Nephron progenitor cell (in vitro differentiated cells): ENCODE measurements at places on chromosomes 7 and 10.

GRCh38 chr7:35253710-35254495 lies at the start of gene TBX20:
Gene TBX20, minus strand, starts transcription at chr7:35254100. Its CDS starts 480 bp downstream, at chr7:35253620.
- DNase-seq: peak; percentile 76
- no peak within 1 kb of the TSS for H3K27ac ChIP-seq
- peaks cover 17% of the 10 kb centered on the region for H3K4me1 ChIP-seq
- peak within 1 kb of the TSS; percentile 66 for H3K4me3 ChIP-seq
- no peaks in the 10 kb centered on the region for H3K36me3 ChIP-seq
- peaks cover 100% of the 10 kb centered on the region for H3K27me3 ChIP-seq

- H3K27ac ChIP-seq: no peak overlapping the region
- H3K4me3 ChIP-seq: no peak overlapping the region
- DNase-seq: no peak
- peaks cover 7% of the 10 kb centered on the region for H3K27me3 ChIP-seq
- no peaks in the 10 kb centered on the region for H3K4me1 ChIP-seq
Observed at GRCh38 chr7:126803990-126804389, 448.8 kb downstream of the GRM8 start.

DNA sequence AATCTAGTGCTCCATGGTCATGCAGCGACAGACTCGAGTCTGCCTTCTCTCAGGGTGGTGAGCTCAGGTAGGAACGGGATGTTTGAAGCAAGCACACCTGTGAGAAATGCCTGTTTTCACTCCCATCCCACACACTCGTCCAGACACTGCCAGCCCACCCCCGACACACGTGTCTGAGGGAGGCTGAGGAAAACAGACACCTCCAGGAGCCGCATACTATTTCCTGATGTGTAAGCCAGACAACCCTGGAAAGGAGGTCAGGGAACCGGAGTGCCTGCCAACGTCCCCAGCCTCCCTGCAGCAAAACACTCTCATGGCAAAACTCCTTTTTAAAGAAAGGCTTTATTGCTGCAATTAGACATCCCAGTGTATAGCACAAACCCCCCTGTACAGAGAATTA lies 80.2 kb downstream of the ALOX5 start:
- H3K4me1 ChIP-seq: peaks cover 16% of the 10 kb centered on the region
- peak overlapping the region; percentile 84 for H3K27ac ChIP-seq
- H3K36me3 ChIP-seq: peaks cover 17% of the 10 kb centered on the region
- no peak for DNase-seq
- peaks cover 6% of the 10 kb centered on the region for H3K27me3 ChIP-seq
- H3K4me3 ChIP-seq: peak overlapping the region; percentile 12

DNA sequence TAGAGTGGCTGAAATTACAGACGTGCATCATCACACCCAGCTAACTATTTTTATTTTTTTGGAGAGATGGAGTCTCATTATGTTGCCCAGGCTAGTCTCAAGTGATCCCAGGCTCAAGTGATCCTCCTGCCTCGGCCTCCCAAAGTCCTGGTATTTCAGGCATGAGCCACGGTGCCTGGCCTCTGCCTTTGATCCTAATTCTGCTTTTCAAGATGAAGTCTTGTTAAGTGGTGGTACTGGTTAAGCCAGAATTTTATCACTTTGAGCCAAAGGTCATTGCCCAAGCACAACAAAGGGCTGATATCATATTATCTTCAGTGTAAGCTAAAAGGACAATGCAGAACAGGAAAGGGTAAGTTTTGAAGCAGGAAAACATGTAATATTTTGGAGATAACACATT lies 64.2 kb downstream of the MYOF start:
- peak overlapping the region; percentile 60 for H3K27ac ChIP-seq
- peak overlapping the region; percentile 35 for H3K4me3 ChIP-seq
- H3K27me3 ChIP-seq: peaks cover 3% of the 10 kb centered on the region
- H3K36me3 ChIP-seq: peaks cover 5% of the 10 kb centered on the region

GRCh38 chr10:26938578-26938977 lies 77.8 kb upstream of the ABI1 start:
- H3K4me1 ChIP-seq: peaks cover 10% of the 10 kb centered on the region
- peaks cover 2% of the 10 kb centered on the region for H3K27me3 ChIP-seq
- H3K4me3 ChIP-seq: no peak overlapping the region
- no peak overlapping the region for H3K27ac ChIP-seq
- H3K36me3 ChIP-seq: no peaks in the 10 kb centered on the region

- H3K27me3 ChIP-seq: peaks cover 4% of the 10 kb centered on the region
- H3K27ac ChIP-seq: no peak overlapping the region
- no peaks in the 10 kb centered on the region for H3K4me1 ChIP-seq
- no peak for DNase-seq
Observed at GRCh38 chr7:156222611-156223010, 410.3 kb upstream of the SHH start.

GRCh38 chr7:65974876-65975275 lies 7.1 kb downstream of the GUSB start:
- no peak overlapping the region for H3K27ac ChIP-seq
- H3K4me1 ChIP-seq: no peaks in the 10 kb centered on the region
- H3K36me3 ChIP-seq: peaks cover 49% of the 10 kb centered on the region
- no peak overlapping the region for H3K4me3 ChIP-seq

- H3K4me3 ChIP-seq: no peak overlapping the region
- H3K27ac ChIP-seq: no peak overlapping the region
- H3K27me3 ChIP-seq: no peaks in the 10 kb centered on the region
- H3K4me1 ChIP-seq: peaks cover 9% of the 10 kb centered on the region
- H3K36me3 ChIP-seq: peaks cover 56% of the 10 kb centered on the region
- no peak for DNase-seq
Observed at GRCh38 chr10:7833210-7833609, 14.9 kb downstream of the TAF3 start.

- no peaks in the 10 kb centered on the region for H3K27me3 ChIP-seq
- peak overlapping the region; percentile 73 for H3K27ac ChIP-seq
- no peak for DNase-seq
- no peak overlapping the region for H3K4me3 ChIP-seq
- H3K36me3 ChIP-seq: no peaks in the 10 kb centered on the region
Observed at GRCh38 chr7:20140291-20141001, 76.7 kb downstream of the MACC1 start.

- no peak for DNase-seq
- peaks cover 62% of the 10 kb centered on the region for H3K27me3 ChIP-seq
Observed at GRCh38 chr10:107915215-107915610, 750.7 kb upstream of the SORCS1 start.

DNA sequence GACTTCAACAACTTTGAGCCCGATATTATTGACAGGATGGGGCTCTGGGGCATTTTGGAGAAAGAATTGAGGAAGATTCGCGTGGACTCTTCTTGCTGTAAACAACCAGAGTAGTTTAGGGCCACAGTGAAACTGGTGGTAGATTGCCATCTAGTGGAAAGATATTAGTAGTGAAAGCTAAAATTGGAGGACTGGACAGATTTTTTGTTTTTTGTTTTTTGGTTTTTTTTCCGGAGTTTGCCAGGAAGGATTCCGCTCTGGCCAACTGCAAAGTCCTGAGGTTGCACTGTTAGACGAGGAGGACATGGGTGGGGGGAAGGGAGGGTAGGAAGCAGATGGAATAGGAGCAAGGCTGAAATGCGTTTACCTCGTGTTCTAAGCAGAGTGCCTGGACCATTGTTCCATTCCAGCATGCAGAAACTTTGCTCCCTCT lies 11.7 kb downstream of the NOBOX start:
- peaks cover 39% of the 10 kb centered on the region for H3K4me1 ChIP-seq
- no peak overlapping the region for H3K4me3 ChIP-seq
- H3K27me3 ChIP-seq: peaks cover 15% of the 10 kb centered on the region
- H3K27ac ChIP-seq: no peak overlapping the region
- DNase-seq: peak; percentile 15

DNA sequence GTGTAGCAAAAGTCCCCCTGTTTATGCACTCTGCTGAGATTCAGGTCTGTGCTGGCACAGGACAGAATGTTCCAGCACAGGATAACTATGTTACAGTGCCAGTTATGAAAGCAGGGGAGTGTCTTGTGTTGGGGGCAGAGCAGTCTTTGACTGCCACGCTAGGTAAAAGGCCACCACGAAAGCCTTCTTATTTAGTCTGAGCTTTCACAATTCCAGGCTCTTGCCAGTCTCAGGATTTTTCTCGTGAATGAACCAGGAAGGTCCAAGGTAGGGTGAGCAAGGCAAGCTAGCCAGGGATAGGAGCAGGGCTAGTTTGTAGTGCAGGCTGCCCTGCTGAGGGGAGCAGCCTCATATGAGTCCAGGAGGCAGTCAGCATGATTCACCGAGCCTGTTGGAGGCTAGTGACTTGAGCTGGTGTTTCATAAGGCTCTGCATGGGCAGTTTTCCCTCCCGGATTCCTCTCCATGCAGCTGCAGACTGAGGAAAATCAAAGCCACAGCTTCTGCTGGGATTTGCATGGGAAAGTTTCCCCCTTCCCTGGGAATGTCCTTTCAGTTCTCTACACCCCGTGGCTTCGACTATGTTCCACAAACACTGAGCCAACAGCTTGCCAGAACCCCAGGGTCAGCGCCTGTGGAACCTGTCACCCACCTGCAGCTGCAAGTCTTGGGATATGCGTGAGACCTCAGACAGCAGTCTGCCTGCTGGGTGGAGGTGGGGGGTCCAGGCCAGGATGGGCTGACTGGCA lies 112.3 kb downstream of the JCAD start:
- H3K4me1 ChIP-seq: peaks cover 29% of the 10 kb centered on the region
- peaks cover 9% of the 10 kb centered on the region for H3K27me3 ChIP-seq
- H3K4me3 ChIP-seq: no peak overlapping the region
- H3K27ac ChIP-seq: no peak overlapping the region

DNA sequence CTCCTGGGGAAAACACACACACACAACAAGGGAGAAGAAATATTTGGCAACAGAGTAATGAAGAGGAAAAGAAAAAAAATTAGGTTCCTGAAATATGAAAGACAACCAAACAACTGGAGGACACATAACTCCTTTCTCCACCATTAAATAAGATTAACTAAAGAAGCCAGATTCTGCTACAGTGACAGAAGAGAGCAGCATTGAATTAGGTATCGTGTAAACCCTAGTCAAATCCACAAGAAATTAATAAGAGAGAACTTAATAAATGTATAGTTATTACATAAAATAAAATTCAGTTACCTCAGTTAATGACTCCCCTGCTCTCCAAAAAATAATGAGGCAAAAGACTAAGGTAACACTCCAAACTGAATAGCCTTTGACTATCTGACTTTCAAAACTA lies 306.7 kb downstream of the CRPPA start:
- H3K4me1 ChIP-seq: no peaks in the 10 kb centered on the region
- H3K4me3 ChIP-seq: no peak overlapping the region
- H3K36me3 ChIP-seq: no peaks in the 10 kb centered on the region
- no peak for DNase-seq
